ENCODE measurements at places on chromosomes 2 and 18.
A peak's percentile ranks its signal among the peaks of the same experiment; 100 is the strongest.

- DNase-seq, result no peak
These were observed 23.0 kb downstream of the CYTIP start for GRCh38 chr2:157420771-157421323.

DNA sequence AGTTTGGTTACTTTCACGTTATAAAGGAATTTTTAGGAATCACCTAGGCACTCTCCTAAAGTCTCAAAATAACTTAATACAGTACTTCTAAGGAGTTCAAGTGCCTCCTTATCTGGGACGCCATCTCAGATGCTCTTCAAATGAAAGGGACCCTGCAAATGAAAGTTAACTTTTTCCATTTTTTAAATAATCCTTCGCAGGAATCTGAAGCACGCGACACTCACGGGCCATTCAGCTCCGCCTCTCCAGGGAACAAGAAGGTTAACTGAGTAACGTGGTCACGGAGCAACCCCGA lies 537 bp upstream of the ZC3H15 start:
- no peak for DNase-seq

GRCh38 chr18:62037989-62038778 lies 145.4 kb upstream of the RNF152 start:
- peak; percentile 14 for DNase-seq

- no peak for DNase-seq
These were observed 1.2 kb downstream of the THAP4 start for GRCh38 chr2:241635756-241636155.

- no peak for DNase-seq
These were observed 14.9 kb downstream of the HPCAL1 start for GRCh38 chr2:10317646-10318045.

DNA sequence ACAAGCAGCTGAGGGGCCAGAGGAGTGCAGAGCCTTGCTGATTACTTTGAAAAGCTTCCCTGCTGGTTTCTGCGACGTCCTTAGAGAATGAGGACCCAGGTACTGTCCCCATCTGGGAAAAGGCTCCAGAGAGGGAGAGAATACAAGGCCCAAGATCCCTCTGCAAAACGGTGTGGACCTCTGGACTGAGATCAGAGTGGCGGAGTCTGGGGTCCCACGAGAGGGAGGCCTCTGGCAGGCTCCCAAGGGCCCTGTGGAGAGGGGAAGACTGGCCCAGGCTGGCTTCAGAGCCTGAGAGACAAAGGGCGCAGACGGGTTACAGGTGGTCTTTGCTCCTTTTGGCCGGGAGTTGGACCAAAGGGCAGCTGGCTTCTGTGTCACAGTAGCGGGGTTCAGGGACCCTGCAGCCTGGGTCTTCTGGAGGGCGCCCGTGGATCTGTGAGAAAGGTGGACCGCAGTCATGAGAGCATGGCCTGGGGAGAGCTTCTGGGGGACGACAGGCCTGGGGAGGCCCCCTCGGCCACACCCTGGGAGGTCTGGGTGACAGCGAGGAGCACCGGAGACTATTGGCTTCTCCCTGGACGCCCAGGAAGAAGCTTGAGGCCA lies 805 bp downstream of the SNORC start:
- DNase-seq, result no peak

DNA sequence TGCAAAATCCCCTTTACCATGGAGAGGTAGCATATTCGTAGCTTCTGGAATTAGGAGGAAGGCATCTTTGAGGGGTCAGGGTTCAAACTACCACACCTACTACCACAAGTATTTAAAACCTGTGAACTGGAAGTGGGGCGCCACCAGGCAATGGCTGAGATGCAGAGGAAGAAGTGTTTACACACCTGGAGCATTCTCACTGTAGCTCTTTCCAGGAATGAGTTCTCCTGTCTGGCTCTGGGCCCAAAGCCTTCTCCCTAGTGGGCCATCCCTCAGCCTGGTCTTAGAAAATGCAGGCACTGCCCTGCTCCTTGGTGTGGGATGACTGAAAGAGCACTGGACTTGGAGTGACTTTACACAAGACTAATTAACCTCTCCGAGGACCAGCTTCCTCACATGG lies 30.7 kb upstream of the FOXI3 start:
- DNase-seq, result no peak

GRCh38 chr2:240819126-240819857 lies 727 bp downstream of the KIF1A start:
- no peak for DNase-seq

DNA sequence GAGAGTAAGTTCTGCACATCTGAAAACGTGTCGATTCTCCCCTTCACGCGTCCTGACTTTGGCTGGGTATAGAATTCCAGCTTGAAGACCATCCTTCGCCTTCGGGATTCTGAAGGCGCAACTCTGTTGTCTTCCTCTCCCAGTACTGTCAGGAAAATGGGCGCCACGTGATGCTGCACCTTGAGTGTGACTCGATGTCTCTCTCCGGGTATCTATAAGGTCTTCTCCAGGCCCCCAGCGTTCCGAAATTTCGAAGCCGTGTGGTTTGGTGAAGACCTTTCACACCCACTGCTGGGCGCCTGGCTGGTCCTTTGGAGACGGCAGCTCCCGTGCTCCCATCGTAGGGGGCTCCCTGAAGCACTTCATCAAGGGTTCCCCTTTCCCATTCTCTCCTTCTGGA lies 203.7 kb downstream of the HDAC4 start:
- DNase-seq, result no peak

- no peak for DNase-seq
These were observed 28.4 kb upstream of the SLC39A10 start for GRCh38 chr2:195628666-195629065.

DNA sequence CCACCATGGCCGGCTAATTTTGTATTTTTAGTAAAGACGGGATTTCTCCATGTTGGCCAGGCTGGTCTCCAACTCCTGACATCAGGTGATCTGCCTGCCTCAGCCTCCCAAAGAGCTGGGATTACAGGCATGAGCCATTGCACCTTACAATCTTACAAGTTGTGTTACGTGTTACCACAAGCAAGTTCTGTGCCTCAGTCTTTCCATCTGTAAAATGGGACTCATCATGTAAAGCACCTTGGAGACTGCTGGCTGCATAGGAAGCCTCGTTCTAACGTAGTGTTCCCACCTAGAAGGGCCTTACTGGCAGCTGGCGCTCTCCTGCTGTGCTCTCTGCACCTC lies 10.0 kb downstream of the DNAJB2 start:
- DNase-seq, result no peak

DNA sequence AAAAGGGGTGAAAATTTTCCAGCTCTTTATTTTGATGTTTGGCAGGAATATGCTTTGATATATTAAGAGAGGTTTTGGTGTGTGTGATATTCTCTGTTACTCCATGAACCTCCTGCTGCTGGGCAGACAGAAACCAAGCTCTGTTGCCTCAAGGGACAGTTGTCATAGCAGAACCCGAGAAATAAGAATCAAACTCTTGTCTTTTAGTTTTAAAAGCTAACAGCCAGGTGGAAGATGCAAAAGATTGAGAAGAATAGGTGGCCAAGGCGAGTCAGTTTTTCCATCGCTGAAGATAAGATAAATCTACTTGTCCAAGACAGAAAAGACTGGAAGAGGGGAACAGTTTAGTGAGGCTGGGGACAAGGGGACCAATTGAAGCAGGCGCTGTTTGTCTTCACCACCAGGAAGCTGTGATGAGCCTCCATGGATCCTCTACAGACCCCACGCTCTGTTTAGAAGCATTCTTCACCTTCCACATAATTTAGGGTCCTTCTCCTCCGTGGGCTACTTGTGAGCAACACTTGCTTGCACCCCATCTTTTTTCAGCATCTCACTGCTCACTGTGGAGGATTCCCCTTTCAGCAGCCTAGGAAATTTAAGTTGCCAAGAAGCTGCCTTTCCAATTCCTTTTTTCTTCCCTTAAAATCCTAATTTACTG lies 23.9 kb downstream of the PMAIP1 start:
- DNase-seq, result no peak

DNA sequence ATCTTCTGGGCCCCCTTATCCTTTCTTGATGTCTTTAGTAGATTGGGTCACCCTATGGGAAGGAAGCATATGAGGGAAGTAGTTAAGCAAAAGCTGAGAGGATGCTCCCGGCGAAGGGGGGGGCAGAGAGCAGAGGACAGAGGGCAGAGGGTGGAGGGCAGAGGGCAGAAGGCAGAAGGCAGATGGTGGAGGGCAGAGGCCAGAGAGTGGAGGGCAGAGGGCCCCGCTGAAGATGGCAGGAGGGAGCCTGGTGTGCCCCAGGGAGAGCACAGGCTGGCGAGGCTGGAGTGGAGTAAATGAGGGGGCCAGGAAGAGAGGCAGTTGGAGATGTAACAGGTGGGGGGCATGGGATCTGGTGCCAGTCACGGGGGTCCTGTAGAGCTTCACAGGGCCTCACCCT lies 7.0 kb downstream of the MLPH start:
- DNase-seq, result no peak

DNA sequence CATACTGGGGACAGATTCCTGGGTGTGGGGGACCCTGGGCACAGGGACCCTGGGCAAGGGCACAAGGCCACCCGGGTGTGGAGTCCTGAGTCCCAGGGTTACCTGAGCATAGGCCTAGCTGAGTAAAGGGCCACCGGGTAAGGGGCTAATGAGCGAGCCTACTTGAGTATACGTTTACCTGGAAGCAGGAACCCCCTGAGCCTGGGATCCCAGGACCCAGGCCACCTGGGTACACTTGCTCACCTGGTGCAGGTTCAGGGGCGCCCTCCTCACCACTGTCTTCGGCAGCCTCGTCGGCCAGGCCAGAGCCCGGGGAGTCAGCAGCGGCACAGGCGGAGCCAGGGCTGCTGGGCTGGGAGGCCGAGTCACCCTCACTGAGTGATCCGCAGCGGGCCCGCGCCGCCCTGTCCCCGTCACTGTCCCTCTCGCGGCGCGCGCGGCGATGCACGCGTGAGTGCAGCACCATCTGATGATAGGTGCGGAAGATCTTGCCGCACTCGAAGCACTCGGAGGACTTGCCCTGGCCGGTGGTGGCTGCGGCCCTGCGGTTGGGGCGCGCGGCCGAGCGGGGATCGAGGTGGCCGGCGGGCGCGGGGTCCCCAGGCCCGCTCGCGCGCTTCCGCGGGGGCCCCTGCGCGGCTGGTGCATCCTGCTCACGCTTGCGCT lies 53.9 kb downstream of the ZNF516 start:
- DNase-seq, result no peak

DNA sequence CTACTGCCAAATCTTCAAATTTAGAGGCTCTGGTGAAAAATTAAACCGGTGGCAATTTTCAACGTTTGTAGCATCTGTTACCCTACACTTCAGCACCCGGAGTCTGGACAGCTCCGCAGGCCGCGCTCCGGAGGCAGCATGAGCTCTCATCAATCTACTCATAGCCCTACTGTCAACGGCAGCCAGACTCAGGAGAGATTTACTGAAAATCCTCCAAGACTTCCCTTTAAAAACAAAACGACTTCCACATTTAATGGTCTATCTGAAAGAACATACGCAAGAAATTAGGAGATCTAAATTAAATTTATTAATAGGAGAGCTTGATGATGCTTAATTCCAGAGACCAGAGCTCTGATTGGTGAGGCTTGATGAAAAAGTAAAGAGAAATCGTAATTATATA lies 970 bp upstream of the ADCYAP1 start:
- no peak for DNase-seq

DNA sequence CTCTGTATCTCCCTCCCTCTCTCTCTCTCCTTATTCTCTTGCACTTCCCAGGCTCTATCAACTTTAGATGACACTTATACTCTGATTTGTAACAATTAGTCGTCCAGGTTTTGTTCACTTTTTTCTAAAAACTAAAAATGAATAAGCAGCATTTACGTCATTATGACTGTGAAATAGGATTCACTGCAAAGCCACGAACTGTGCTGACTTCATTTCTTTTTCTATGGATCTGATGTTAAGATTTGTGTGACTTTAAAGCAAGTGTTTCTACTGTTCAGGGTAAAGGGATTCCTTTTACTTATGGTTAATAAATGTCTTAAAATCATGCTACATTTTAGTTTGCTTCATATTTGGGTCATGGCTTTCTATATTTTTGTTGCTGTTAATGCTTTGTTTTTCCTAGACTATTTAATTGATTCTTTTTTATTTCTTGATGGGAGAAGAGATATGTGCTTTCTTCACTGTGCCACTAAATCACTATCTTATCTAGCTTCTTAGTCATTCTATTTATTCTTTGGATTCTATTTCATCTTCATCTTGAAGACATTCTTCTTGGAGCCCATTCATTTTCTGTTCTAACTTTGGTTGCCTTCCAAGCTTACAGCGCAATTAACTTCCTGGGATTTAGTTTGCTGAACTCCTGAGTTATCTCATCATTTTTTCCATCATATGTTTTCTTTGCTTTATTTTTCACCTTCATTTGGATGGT lies 480.4 kb upstream of the TRIB2 start:
- no peak for DNase-seq

DNA sequence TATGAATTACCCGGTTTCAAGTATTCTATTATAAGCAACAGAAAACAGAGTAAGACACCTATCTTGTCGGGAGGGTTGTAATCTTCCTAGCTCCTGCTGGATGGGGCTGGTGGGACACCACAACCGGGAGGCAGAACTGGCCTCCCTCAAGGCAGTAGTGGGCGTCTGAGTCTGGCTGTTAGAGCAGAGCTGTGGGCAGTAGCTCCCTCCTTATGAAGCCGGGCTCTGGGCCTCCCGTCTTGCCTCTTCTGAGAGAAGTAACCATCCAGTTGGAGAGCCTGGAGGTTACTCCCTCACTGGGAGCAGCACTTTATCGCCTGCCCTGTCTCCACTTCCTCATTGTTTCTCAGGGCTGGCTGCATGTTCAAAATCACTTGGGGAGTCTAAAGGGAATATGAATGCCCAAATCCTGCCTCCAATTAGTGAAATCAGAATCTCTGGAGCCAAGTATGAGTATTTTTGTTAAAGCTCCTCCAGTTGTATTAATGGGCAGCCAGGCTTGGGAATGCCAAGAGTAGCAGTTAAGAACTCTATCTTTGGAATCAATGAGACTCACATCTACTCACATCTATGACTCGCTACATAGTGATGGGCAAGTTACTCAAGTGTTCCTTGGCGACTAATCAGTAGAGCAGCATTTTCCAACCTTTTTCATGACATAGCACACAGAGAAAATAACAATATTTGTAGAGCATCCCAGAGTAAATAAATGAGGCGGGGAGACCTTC lies 27.3 kb upstream of the NRP2 start:
- DNase-seq, result no peak

DNA sequence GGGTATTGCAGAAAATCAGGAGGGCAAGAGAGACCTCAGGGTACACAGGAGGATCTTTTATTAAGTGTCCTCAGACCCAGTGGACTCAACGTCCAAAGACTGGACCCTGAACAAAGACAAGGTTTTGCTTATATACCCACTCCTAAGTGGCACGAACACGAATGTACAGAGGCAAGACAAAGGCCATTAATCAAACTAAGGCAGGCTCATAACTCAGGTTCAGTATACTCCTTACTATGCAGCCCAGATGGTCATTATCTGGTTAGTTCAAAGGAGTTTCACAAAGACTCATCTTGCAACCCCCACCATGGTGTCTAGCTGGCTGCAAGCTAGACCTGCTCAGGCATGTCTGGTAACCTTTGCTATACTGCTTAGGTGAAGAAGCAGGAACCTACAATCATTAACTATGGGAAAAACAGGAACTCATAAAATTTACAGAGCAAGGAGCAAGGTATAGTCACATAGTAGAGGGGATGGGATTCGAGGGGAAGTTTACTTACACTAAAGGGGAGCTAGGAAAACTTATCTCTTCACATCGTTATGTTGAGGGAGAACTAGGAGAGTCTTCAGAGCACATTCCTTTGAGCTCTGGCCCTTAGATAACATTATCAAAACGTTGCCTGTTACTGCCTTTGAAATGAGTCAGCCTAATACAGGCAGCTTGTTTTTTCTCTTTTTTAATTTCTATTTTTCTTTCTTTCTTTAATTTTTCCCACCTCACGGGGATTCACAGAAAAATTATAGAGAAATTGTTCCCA lies 33.9 kb downstream of the SLC4A3 start:
- no peak for DNase-seq
